Activated CD4-positive, CD25-positive, alpha-beta regulatory T cell (primary cell): ENCODE measurements at places on chromosomes 7 and 10.

GRCh38 chr7:70317356-70317755, 719.1 kb downstream of the AUTS2 start:
- DNase-seq = no peak

GRCh38 chr10:57925045-57925444, 342.6 kb downstream of the IPMK start:
- DNase-seq = no peak

DNA sequence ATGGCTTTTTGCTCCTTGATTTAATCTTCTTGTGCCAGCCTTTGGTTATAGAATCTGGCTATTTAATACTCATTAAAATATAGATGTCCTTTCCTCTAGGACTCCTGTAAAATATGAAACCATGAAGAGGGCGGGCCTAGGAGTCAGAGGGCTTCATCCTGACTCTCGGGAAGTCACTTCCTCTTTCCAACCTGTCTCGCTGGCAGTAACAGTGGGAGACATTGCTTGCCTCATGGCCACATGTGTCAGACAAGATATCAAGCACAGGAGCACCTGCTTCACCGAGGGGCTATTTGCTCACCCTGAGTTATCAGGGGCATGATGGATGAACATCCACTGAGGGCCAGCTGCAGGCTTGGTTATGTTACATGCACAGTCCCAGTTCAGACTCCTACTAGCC, 31.0 kb downstream of the SLIT1 start:
- no peak for DNase-seq

- DNase-seq = no peak
These were observed 405.7 kb upstream of the RNF32 start for GRCh38 chr7:156234666-156235494.

DNA sequence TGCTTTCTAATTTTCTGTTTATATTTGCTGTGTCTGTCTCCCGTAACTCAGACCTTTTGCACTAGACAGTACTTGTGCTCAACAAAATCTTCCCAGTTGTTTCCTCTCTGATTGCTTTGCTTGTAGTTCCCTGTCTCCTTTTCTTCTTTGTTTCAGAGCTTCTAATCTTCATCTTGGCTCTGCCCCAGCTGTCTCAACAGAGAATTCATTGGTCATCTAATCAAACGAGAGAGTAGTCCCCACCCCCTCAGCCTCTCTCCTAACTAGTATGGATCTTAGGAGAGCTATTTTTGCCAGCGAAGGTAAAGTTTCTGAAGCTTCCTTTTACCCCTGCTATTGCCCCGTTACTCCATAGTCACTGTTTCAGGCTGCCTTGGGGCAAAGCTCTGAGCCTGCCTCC, 32.8 kb downstream of the SLC26A4 start:
- no peak for DNase-seq
